HCT116 (cell line): ENCODE measurements at places on chromosomes 16 and 17.

GRCh38 chr17:68200689-68201417 lies 47.0 kb upstream of the AMZ2 start:
- H3K27me3 ChIP-seq, result no peaks in the 10 kb centered on the region
- peaks cover 5% of the 10 kb centered on the region; the same call in 1 of the 2 replicates for H3K4me1 ChIP-seq
- no peak overlapping the region for H3K27ac ChIP-seq
- H3K4me3 ChIP-seq, result peak overlapping the region; percentile 27
- no peaks in the 10 kb centered on the region for H3K36me3 ChIP-seq

DNA sequence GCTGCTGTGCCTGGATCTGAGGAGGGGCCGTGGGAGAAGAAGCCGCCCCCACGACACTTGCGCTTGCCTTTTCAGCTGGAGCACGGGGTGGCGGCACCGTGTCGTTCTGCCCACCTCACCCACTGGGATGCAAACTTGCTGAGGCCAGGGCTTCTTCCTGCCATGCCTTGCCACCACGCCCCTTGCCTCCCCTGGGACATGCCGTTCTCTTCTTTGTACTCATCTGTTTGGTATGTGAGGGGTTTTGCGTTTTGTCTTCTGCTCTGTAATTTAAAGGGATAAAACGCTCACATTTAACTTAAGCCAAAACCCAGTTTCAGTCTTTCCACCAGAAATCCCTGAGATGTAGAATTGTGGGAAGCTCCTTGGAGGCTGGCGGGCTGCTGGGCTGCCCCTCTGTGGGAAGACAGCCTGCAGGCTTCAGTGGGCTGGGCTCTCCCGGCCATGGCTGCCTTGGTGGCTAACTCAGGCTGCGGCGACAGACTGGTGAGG lies 180.2 kb downstream of the RPTOR start:
- peaks cover 28% of the 10 kb centered on the region for H3K4me1 ChIP-seq
- H3K27ac ChIP-seq, result no peak overlapping the region
- no peaks in the 10 kb centered on the region for H3K27me3 ChIP-seq
- no peak overlapping the region for H3K4me3 ChIP-seq
- peak; percentile 2 for DNase-seq

- peaks cover 73% of the 10 kb centered on the region; the same call in 1 of the 2 replicates for H3K36me3 ChIP-seq
- DNase-seq, result no peak
- H3K4me3 ChIP-seq, result no peak overlapping the region
- no peaks in the 10 kb centered on the region for H3K27me3 ChIP-seq
- no peak overlapping the region for H3K27ac ChIP-seq
- no peaks in the 10 kb centered on the region for H3K4me1 ChIP-seq
These were observed 15.1 kb downstream of the ZC3H18 start for GRCh38 chr16:88585269-88585668.

- H3K27ac ChIP-seq, result peak within 1 kb of the TSS; percentile 62
- H3K27me3 ChIP-seq, result no peaks in the 10 kb centered on the region
- no peaks in the 10 kb centered on the region for H3K36me3 ChIP-seq
- H3K4me3 ChIP-seq, result peak within 1 kb of the TSS; percentile 71
These were observed at the start of gene FZD2 for GRCh38 chr17:44556832-44557606. Gene FZD2 (plus strand): TSS chr17:44557484. CDS start chr17:44557689, 205 bp downstream.
